ENCODE measurements at places on chromosomes 5 and 9.

GRCh38 chr5:147504011-147504410 is 5.9 kb downstream of the DPYSL3 start:
- H3K27me3 ChIP-seq, result no peaks in the 10 kb centered on the region
- no peaks in the 10 kb centered on the region for H3K4me1 ChIP-seq
- H3K27ac ChIP-seq, result no peak overlapping the region
- no peak overlapping the region for H3K4me3 ChIP-seq

DNA sequence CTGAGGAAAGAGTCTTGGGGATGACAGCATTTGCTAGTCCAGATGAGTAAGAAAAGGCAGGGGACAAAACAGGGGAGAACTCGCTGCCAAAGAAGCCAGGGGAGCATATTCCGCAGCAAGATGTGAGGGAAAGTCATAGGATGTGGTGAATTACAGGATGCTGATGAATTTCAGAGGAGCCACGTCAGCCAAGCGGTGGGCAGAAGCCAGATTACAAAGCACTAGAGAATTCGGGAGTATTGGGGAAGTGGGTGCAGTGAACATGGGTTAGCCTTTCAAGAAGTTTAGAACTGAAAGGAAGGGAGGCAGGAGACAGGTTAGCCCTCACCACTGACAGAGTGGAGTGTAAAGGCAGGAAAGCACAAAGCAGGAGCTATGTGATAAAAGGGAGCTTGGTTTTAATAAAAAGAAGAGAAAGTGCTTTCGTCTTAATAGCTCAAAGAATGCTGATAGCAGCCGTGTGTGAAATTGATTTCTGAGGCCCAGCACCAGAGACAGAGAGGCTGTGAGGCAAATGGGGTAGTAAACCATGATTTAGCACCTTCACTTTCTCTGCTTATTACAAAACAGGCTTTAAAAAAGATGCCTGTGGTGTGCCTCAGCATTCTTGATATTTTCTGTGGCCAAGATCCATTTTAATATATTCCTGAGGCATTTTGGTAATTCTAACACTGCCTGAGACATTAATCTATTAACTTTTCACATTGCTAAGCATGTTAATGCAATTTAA is 16.9 kb downstream of the ADAMTSL1 start:
- H3K27me3 ChIP-seq, result no peaks in the 10 kb centered on the region
- no peaks in the 10 kb centered on the region for H3K36me3 ChIP-seq
- no peak overlapping the region for H3K4me3 ChIP-seq

GRCh38 chr5:68048516-68048915 is 167.0 kb upstream of the PIK3R1 start:
- no peak overlapping the region for H3K4me3 ChIP-seq
- DNase-seq, result no peak
- H3K27me3 ChIP-seq, result no peaks in the 10 kb centered on the region
- no peaks in the 10 kb centered on the region for H3K36me3 ChIP-seq

- H3K4me1 ChIP-seq, result peaks cover 8% of the 10 kb centered on the region
- DNase-seq, result no peak
- no peaks in the 10 kb centered on the region for H3K27me3 ChIP-seq
- no peak overlapping the region for H3K4me3 ChIP-seq
These were observed 18.5 kb downstream of the TMEM167A start for GRCh38 chr5:83058726-83059125.

DNA sequence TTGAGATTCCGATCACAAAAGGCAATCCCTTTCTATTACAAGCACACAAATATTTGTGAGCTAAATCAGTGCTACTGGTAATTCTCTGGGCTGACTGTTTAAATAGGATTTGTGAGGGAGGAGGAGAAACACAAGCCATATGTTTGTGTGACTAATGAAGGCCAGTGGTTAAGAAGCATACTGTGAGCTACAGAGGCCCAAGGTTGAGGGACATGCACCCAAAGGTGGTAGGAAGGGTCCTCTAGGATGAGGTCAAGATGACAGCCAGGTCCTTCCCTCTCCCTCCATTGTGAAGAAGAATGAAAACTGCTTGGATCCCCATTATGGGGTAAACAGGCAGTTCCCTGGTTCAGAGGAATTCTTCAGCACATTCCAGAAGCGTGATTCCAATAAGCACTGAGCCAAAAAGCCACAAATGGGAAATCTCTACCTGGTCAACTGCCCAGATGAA is 83.9 kb downstream of the SPOCK1 start:
- H3K4me1 ChIP-seq, result no peaks in the 10 kb centered on the region
- no peaks in the 10 kb centered on the region for H3K27me3 ChIP-seq

DNA sequence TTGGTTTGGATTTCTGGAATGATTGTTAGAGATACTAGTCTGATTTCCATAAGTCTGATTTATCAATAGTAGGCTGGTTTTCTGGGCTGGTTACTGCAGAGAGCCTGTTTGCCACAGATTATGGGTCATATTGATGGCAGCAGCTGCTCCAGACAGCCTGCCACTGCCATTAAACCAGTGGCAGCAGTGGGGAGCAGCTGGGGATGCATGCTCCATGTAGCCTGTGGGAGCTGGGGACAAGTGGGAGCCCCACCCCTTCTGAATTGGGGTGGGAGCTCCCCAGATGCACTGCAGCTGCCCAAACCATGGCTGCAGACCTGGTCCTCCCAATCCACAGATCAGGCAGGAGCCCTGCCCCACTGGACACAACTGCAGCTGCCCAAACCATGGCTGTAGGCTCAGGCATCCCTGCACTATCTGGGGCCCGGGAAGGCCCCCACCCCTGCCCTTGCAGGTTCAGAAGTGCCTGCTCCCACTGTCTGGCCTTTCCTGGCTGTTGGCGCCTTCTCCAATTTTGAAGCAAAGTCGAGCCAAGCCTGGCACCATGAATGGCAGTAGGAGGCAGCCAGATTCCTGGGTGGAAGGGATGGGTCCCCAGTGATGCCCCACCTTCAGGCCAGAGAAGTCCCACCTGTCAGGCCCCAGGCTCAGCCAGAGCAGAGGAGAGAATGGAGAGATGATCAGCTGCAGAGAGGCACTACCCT is 402.9 kb upstream of the TYRP1 start:
- H3K4me3 ChIP-seq, result no peak overlapping the region
- H3K27me3 ChIP-seq, result no peaks in the 10 kb centered on the region
- DNase-seq, result no peak
- H3K36me3 ChIP-seq, result no peaks in the 10 kb centered on the region

- no peak overlapping the region for H3K4me3 ChIP-seq
- H3K27me3 ChIP-seq, result no peaks in the 10 kb centered on the region
- no peaks in the 10 kb centered on the region for H3K4me1 ChIP-seq
These were observed 283.3 kb upstream of the TUT7 start for GRCh38 chr9:86637515-86637914.

DNA sequence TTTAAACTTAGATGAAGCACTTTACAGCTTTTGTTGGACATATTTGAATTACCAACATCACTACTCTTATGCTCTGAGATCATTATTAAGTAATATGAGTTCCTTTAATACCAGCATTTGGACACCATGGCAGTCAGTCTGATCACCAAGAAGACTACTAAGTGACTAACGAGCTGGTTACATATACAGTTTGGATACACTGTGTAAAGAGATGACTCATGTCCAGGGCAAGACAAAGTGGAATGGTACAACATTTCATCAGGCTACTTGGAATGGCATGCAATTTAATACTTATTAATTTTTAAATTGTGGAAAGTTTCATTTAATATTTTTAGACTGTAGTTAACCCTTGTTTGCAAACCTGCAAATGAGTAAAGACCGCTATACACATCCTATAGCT is 237.4 kb upstream of the PRDM9 start:
- no peaks in the 10 kb centered on the region for H3K36me3 ChIP-seq
- H3K4me1 ChIP-seq, result no peaks in the 10 kb centered on the region
- no peak overlapping the region for H3K4me3 ChIP-seq
- no peak for DNase-seq
- no peak overlapping the region for H3K27ac ChIP-seq

DNA sequence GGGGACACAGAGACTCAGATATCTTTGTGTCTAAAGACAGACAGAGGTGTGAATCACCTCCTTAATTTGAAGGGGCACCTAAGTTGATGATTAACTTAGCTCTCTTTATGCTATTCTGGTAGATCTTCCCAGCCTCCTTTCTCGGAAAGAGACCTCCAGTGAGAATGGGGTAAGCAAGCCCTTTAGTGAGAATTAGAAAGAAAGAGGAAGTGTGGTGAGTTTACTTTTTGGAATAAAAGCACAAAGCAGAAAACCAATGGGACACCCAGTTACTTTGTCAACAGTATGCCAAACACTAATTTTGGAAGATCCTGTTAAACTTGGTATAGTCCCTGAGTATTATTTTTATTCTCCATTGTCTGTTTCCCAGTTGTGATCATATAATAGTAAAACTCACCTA is 302.8 kb upstream of the RASA1 start:
- no peak for DNase-seq
- no peak overlapping the region for H3K27ac ChIP-seq
- no peak overlapping the region for H3K4me3 ChIP-seq
- no peaks in the 10 kb centered on the region for H3K27me3 ChIP-seq

GRCh38 chr9:89052470-89053097 is 61.3 kb downstream of the S1PR3 start:
- H3K4me3 ChIP-seq, result no peak overlapping the region
- no peaks in the 10 kb centered on the region for H3K27me3 ChIP-seq
- H3K4me1 ChIP-seq, result no peaks in the 10 kb centered on the region
- no peaks in the 10 kb centered on the region for H3K36me3 ChIP-seq
- H3K27ac ChIP-seq, result no peak overlapping the region
- no peak for DNase-seq

GRCh38 chr5:7330256-7330655 is 65.7 kb upstream of the ADCY2 start:
- H3K36me3 ChIP-seq, result no peaks in the 10 kb centered on the region
- no peak for DNase-seq
- H3K27me3 ChIP-seq, result no peaks in the 10 kb centered on the region
- H3K4me1 ChIP-seq, result no peaks in the 10 kb centered on the region

- DNase-seq, result no peak
- H3K36me3 ChIP-seq, result no peaks in the 10 kb centered on the region
- H3K27ac ChIP-seq, result peak overlapping the region; percentile 69
- peaks cover 65% of the 10 kb centered on the region for H3K4me1 ChIP-seq
These were observed 21.6 kb downstream of the LNPEP start for GRCh38 chr5:96957254-96958049.

- H3K36me3 ChIP-seq, result no peaks in the 10 kb centered on the region
- H3K27me3 ChIP-seq, result no peaks in the 10 kb centered on the region
- H3K4me1 ChIP-seq, result no peaks in the 10 kb centered on the region
- H3K27ac ChIP-seq, result no peak overlapping the region
These were observed 37.4 kb downstream of the SEMA4D start for GRCh38 chr9:89460551-89460950.

DNA sequence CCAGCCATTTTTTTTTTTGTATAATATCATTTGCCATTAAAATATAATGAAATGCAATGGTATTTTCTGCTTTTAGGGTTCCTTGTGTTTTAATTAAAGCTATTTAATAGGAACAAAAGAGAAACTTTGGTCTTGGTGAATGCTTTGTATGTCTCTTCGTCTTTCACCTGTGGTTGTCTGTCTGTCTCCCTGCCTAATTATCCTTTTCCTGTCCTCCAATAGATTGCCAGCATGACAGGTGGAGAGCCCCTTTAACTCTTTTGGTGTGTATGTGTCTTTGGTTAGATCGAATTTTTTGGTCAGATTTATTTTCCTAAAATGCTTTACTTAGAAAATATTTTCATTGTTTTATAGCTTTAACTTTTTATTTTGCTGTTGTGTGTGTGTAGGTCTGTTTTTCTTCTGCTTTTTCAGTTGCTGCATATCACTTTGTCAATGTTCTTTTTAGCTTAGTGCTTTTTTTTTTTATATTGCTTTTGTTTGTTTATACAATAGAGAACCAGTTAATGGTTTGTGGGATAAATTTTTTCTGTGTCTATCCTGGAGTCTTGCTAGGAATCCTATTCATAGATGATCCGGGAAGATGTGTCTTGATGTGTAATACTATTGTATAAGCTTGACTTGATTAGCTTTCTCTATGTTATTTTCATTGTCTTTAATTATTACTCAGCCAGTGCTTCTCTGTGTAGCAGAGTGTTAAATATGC is 8.6 kb downstream of the CHMP5 start:
- H3K36me3 ChIP-seq, result peaks cover 54% of the 10 kb centered on the region
- H3K4me3 ChIP-seq, result no peak overlapping the region
- H3K4me1 ChIP-seq, result no peaks in the 10 kb centered on the region
- no peak overlapping the region for H3K27ac ChIP-seq
- no peak for DNase-seq
- H3K27me3 ChIP-seq, result no peaks in the 10 kb centered on the region

DNA sequence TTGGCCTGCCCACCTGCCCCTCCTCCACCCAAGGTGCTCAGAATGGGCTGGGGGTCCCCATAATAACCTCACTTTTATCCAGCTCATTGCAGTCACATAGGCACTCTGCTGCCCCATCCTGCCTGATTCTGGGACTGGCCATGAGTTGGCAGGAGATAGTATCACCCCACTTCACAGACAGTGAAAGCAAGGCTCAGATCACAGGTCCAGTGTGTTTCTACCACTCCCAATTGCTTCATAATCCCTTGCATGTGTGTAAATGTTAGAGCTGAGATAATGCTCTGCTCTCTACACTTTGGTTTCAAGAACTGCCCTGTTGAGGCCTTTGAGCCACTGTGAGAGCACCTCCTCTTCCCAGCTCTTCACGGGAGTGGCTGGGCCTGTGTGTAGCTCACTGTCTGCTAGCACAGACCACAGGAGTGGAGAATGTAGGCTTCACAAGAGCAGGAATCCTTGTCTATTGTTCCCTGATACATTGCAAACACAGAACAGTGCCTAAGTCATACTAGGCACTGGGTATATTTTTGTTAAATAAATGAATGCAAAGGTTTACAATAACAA is 8.4 kb downstream of the PCYOX1L start:
- peaks cover 15% of the 10 kb centered on the region for H3K4me1 ChIP-seq
- no peaks in the 10 kb centered on the region for H3K36me3 ChIP-seq
- no peaks in the 10 kb centered on the region for H3K27me3 ChIP-seq
- DNase-seq, result no peak
- no peak overlapping the region for H3K4me3 ChIP-seq

GRCh38 chr5:66252849-66253248 is 108.7 kb downstream of the SREK1 start:
- H3K27ac ChIP-seq, result no peak overlapping the region
- H3K4me3 ChIP-seq, result no peak overlapping the region

DNA sequence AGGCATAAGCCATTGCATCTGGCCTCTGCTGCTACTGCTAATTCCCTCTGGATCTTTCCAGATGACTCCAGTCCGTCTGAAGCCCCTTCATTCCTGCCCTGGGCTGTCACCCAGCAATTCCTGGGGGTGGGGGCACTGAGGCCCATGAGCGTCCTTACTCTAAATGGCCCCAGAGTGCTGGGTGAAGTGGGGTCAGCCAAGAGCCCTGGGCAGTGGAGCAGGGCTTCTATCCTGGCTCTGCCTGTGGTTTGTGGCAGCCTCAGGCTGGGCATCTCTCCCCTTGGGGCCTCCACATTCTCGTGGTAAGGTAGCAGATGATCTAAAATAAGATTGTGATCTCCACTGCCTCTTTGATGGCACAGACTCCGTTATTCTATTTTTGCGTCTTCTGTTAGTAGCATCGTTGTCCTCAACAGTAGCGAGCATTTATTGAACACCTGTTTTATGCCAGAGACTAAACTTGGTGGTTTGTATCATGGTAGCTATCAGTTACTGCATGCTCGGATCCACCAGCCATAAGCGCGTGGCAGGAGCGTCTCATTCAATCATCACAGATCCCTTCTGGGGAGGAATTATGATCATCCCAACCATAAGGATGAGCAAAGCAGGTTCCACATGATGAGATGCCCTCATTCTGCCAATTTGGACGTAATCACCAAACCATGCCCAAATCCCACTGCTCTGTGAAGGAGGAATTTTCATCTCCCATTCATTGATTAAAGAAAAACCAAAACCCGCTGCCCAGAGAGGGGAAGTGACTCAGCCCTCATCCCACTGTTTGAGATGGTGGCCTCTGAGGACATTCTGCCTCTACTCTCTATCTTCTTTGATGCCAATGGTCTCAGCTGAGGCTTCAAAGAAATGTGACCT is 21.9 kb upstream of the DUSP1 start:
- no peaks in the 10 kb centered on the region for H3K36me3 ChIP-seq
- no peak overlapping the region for H3K4me3 ChIP-seq
- no peak for DNase-seq
- no peaks in the 10 kb centered on the region for H3K27me3 ChIP-seq

Data from Karpas-422 (cell line).